ENCODE measurements at places on chromosomes 13 and 19.

- DNase-seq, result no peak
Measured at GRCh38 chr13:85501616-85502015, 297.6 kb downstream of the SLITRK6 start.

- peak; percentile 8 for DNase-seq
Measured at GRCh38 chr13:103876571-103876970, 810.4 kb upstream of the SLC10A2 start.

- DNase-seq, result peak; percentile 18
Measured at GRCh38 chr13:65834897-65835296, 1395.2 kb downstream of the PCDH9 start.

DNA sequence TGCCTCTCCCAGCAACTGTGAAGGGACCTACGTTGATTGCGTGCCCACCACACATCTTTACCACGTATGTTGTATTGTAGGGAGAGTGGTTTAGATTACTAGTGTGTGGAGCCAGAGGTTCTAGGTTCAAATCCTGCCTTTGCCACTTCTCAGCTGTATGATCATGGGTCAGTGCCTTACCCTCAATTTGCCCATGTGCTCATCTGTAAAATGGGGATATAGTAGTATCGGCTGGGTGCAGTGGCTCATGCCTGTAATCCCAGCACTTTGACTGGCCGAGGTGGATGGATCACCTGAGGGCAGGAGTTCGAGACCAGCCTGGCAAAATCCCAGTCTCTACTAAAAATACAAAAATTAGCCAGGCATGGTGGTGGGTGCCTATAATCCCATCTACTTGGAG, 578 bp upstream of the LGALS4 start:
- DNase-seq, result no peak

DNA sequence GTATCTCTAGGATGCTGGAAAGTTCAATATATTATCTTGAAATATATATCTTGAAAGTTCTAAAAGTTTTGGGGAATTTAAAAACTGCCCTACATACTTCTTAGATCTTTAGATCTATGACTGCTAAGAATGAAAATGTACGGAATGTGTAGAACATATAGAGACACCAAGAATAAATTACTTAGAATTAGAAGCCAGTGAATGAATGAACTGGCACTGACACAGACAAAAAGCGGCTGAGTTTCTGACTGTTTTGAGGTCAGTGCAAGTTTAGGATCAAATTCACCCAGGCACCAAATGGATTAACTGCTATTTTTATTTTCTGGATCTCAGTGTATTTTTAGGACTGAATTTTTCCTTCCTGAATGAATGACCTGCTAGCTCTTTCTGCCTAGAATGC, 411.2 kb downstream of the KCTD12 start:
- peak; percentile 55 for DNase-seq

- peak; percentile 9 for DNase-seq
Measured at GRCh38 chr13:75316427-75316826, 165.5 kb downstream of the TBC1D4 start.

GRCh38 chr19:10286803-10287737, at the start of gene ICAM4:
Gene ICAM4 (plus strand): TSS chr19:10286955. CDS start chr19:10287013, 58 bp downstream.
- no peak for DNase-seq

GRCh38 chr19:7226739-7227138, 67.5 kb downstream of the INSR start:
- no peak for DNase-seq

DNA sequence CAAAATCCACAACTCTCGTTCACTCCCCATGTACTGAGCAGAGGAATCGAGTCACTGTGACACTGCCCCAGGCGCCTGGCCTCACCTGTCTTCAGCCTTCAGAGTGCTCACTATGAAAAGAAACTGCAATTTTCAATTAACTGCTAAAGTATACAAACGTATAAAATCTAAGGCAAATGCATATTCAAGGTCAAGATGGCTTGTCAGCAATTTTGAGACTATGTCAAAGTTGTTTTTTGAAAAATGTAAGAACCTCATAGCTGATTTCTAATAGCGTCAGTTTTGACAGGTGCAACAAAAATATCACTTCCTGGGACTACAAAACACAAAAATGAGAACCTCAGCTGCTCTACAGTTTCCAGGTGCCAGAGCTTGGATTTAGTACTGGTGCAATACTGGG, 31.4 kb downstream of the TUBGCP3 start:
- DNase-seq, result no peak

GRCh38 chr13:99063952-99064351, 86.1 kb upstream of the DOCK9 start:
- DNase-seq, result no peak

DNA sequence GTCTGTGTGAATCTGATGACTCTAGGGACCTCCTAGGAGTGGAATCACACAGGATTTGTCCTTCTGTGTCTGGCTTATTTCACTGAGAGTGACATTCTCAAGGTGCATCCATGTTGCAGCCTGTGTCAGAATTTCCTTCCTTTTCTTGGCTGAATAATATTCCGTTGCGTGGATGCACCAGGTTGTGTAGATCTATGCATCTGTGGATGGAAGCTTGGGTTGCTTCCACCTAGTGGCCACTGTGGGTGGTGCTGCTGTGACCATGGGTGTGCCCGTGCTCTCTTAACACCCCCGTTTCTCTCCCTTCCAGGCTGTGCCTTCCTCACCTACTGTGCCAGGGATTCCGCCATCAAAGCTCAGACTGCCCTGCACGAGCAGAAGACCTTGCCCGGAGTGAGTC, 26.2 kb downstream of the CELF5 start:
- DNase-seq, result no peak

- DNase-seq, result no peak
Measured at GRCh38 chr19:8666814-8667405, 31.7 kb downstream of the ACTL9 start.

DNA sequence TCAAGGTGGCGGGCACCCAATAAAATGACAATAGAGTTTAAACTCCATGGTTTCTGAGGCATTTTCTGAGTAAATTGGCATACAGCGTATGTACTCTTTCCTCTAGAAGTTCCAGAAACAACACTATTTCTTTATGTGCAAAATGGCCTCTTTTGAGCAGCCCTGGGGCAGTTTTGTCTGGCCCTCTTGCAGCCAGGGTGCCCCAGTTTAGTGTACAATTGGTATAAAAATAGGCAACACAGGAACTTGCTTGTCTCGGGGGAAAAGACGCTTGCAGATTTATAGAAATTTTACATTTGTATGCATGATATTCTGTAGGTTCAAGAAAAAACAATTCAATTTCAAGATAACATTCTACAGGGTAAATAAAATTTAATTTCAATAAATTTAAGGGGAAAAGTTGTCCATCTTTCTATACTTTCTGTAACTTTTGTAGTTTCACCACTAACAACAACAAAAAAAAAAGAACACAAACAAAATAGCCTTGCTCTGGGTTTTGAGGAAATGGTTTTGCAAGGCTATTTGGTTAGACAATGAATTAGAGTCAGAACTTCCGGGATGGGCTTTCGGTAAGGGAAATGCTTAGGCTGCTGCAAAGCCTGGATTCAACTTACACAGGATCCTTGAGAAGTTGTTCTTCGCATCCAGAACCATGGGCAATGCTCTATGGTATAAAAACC, 45.3 kb downstream of the LRCH1 start:
- DNase-seq, result no peak

DNA sequence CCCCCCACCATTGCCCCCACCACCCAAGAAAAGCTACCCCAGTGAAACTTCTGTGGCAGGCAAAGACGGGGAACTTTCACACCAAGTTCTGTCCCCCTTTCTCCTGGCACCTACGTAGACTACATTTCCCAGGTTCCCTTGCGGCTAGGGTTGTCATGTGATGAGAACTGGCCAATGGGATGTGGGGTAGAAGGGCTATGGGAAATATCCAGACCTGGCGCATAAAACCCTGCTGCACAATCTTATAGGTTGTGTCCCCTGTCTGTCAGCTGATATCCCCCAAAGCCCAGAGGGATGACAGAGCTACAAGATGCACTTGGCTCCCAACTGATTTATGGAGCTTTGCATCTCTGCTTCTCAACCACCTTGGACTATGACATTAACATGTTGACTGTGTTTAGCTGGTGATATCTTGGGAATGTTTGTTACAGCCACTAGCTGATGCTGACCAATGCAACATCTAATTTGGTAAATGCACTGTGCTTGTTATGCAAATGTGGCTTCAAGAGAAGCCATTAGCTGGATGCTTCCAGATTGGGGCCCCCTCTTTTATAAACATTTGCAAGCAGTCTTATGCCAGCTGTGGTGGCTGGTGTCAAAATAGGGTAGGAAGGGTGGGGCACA, 6.1 kb downstream of the SH2D3A start:
- peak; percentile 9 for DNase-seq

DNA sequence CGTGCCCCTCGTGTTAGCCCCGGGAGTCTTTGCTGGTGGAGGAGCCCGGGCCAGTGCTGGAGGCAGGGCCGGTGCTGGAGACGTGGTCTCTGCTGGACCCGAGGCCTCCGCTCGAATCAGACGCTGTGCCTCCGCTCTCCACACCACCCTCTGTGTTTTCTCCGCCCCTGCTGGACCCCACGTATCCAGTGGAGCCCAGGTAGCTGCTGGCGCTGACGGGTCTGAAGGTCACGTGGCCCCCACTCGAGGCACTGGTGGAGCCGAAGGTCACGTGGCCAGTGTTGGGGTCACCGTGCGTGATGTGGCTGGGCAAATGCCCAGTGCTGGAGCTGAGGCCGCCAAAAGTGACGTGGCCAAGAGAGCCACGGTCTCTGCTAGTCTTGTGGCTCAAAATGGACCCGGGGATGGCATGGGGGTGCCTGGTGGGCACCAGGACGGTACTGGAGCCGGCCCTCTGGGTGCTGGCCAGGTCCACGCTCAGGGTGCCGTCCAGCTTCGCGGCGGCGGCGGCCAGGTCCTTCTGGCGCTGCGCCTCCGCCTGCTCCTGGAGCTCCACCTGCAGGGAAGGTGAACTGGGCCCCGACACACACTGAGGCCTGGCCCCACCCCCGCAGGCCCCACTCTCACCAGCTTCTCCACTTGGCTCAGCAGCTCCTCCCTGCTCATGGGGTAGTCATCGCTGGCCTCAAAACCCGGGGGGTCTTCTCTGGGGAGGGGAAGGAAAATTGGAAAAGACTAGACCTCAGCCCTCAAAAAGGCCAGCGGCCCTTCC, 27.3 kb downstream of the ZNF114 start:
- no peak for DNase-seq

DNA sequence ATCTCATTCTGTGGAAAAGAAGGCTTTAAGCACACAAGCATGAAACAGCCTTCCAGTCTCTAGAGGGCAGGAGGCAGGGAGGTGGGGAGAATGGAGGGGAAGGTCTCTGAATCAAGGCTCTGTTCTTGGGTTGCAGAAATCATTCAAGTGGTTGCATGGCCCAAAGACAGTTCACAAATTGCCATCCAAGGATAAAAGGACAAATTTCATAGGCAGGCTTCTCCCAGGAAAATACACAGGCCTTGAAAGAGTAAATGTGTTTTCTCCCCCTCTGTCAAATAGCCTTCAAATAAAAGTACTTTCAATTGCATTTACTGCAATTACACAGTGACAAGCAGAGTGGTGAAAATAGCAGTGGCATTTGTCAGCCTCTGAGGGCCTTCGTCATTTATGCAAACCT, 450.8 kb downstream of the DCT start:
- DNase-seq, result no peak

DNA sequence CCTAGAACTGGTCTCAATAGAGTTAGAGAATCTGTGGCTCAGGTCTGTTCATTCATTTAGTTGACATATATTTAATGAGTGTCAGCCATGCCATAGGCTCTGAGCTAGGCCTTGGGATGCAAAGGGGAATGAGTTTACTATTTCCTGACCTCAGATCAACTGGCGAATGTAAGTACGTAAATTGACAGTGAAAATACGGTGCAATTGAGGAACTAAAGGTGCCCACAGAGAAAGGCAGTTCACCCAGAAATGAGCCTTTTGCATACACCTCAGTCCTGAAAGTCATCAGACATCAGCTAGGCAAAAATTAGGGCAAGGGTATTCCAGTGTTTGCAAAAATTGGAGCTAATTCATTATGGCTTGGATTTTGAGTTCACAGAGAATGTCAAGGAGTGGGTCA, 20.6 kb upstream of the UPF3A start:
- no peak for DNase-seq

GRCh38 chr19:39768786-39769185, 9.9 kb upstream of the LEUTX start:
- DNase-seq, result no peak

- DNase-seq, result no peak
Measured at GRCh38 chr19:17836530-17836929, 11.3 kb downstream of the JAK3 start.

- peak; percentile 43 for DNase-seq
Measured at GRCh38 chr13:83515268-83516015, 366.8 kb downstream of the SLITRK1 start.

GRCh38 chr13:41648314-41648935, 191.1 kb downstream of the RGCC start:
- peak; percentile 69 for DNase-seq

DNA sequence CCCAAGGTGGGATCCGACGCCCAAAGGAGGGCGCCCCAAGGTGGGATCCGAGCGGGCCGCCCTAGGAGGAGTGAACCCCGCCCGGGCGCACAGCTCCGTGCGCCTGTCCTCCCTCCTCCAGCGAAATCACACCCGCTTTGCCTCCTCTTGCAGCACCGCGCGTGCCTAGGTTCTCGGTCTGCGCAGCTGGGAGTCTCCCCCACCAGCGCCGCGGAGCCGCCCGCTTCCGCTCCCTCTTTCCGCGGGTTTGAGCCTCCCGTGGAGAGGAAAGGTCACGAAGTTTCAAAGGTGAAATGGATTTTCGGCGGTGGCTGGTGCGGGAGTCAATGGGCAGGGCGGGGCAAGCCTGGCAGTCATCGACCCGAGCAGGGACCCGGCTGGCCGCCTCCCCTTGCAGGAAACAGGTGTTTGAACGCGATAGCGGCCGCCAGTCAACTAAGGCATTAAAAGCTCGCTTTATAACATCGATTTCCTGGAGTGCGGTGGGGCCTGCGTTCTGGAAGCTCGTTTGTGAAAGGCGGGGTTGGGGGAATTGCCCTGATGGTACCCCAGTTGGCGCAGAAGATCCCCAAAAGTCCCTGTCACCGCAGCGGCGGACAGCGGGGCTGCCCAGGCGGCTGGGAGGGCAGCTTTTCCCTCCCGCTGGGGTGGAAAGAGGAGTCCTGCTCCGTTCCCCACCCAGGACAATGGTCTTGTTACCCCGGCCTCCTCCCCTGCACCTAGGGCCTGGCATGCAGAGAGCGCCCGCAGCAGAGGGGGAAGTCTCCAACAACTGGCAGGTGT, 9.0 kb upstream of the SOX1 start:
- no peak for DNase-seq

DNA sequence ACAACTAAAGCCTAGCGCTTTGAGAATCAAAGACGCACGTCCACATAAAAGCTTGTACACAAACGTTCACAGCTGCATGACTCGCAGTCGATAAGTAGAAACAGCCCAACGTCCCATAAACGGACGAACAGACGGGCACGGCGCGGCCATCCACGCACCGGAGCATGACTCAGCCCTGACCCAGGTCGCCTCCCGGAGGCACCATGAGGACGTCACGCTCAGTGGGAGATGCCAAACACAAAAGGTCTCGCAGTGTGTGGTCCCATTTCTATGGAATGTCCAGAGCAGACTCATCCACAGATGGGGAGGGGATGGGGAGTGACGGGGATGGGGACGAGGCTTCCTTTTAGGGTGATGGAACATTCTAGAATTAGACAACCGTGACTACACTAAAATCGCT, 9.4 kb downstream of the POLRMT start:
- DNase-seq, result peak; percentile 92

- DNase-seq, result no peak
Measured at GRCh38 chr13:101903890-101904289, 451.4 kb downstream of the ITGBL1 start.

GRCh38 chr13:59746291-59746962, 417.3 kb downstream of the DIAPH3 start:
- peak; percentile 82 for DNase-seq

- no peak for DNase-seq
Measured at GRCh38 chr19:55641426-55642152, 787 bp downstream of the ZNF580 start.

All from fibroblast of skin of back (primary cell).